GM23248 (cell line): ENCODE measurements at places on chromosomes 6 and 20. TPM values are rescaled to one million over a fixed set of nuclear protein-coding genes. Genes with fewer than 3 reads are reported as not detected.

GRCh38 chr6:56370127-56370540 lies 122.8 kb upstream of the COL21A1 start:
- peak; percentile 84 for DNase-seq
- H3K4me3 ChIP-seq, result peak overlapping the region; percentile 60
- H3K4me1 ChIP-seq, result peaks cover 35% of the 10 kb centered on the region
- H3K27ac ChIP-seq, result peak overlapping the region; percentile 80
- H3K27me3 ChIP-seq, result no peaks in the 10 kb centered on the region

- peaks cover 21% of the 10 kb centered on the region for H3K4me1 ChIP-seq
- H3K36me3 ChIP-seq, result no peaks in the 10 kb centered on the region
- no peaks in the 10 kb centered on the region for H3K27me3 ChIP-seq
- peak; percentile 55 for DNase-seq
- H3K4me3 ChIP-seq, result peak overlapping the region; percentile 99
Observed at GRCh38 chr6:47478233-47479139, 897 bp downstream of the CD2AP start.

Gene ADGRF5
- 0.13 and 0.65 TPM in 2 replicates for total RNA-seq

DNA sequence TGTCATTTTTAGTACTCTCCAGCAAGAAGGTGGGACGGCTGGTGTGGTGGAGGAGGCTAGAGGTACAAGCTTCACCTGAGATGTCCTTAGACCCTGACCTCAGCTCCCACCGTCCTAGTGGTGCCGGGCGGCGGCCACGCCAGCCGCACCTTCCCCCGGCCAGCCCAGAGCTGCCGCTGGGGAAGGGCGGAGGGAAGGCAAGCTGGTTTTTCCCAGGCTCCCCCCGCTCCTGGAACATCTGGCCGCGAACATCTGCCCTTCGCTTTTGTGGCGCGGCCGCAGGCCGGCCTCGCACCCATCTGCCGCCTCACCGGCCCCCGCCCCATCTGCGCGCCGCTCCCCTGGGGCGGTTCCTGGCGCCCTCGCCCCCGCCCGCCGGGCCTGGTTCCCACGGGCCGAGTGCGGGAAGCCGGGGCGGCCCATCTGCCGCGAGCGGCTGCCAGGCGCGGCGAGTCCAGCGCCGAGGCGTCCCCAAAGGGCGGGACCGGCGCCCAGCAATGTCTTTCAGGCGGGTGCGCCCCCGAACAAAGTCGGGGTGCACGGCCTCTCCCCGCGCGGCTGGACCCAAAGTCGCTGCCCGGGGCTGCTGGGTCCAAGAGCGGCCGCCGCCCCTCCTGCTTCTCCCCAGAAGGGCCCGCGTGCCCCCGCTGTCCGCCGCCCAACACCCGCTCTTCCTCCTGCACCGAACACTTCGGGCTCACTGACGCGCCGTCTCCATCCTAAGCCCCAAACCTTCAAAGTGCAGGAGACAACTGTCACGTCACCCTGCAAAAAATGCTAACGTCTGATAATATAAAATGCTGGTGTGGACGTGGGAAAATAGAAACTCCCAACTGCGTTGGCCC lies 17.3 kb upstream of the ID1 start:
- no peaks in the 10 kb centered on the region for H3K36me3 ChIP-seq
- peak; percentile 92 for DNase-seq
- H3K4me3 ChIP-seq, result peak overlapping the region; percentile 63
- H3K27ac ChIP-seq, result peak overlapping the region; percentile 89

- H3K4me3 ChIP-seq, result no peak overlapping the region
- DNase-seq, result no peak
- no peaks in the 10 kb centered on the region for H3K36me3 ChIP-seq
- H3K4me1 ChIP-seq, result no peaks in the 10 kb centered on the region
Observed at GRCh38 chr6:41675992-41676391, 37.7 kb downstream of the MDFI start.

- peak overlapping the region; percentile 83 for H3K27ac ChIP-seq
- H3K4me1 ChIP-seq, result peaks cover 29% of the 10 kb centered on the region
- peak overlapping the region; percentile 17; the same call in 1 of the 2 replicates for H3K4me3 ChIP-seq
Observed at GRCh38 chr20:10619427-10619826, 54.4 kb downstream of the JAG1 start.

DNA sequence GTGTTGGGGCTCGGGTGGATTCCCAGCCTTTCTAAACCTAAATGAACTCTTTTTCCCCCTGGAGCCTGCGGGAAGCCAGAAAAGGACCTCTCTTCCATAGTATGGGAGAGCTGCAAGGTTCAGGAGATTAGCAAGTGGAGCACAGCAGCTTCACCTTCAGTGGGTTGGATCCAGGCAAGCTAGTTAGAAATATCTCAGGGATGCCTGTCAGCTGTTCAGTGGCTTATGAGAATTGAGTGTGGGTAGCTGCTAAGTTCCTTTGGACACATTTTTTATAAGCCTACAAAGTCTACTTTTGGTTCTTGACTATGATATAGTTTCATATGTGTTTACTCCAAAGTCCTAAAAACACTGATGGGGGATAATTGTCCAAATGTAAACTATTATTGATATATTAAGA lies 642.1 kb downstream of the EPM2A start:
- H3K27ac ChIP-seq, result no peak overlapping the region
- no peak for DNase-seq
- H3K27me3 ChIP-seq, result no peaks in the 10 kb centered on the region

DNA sequence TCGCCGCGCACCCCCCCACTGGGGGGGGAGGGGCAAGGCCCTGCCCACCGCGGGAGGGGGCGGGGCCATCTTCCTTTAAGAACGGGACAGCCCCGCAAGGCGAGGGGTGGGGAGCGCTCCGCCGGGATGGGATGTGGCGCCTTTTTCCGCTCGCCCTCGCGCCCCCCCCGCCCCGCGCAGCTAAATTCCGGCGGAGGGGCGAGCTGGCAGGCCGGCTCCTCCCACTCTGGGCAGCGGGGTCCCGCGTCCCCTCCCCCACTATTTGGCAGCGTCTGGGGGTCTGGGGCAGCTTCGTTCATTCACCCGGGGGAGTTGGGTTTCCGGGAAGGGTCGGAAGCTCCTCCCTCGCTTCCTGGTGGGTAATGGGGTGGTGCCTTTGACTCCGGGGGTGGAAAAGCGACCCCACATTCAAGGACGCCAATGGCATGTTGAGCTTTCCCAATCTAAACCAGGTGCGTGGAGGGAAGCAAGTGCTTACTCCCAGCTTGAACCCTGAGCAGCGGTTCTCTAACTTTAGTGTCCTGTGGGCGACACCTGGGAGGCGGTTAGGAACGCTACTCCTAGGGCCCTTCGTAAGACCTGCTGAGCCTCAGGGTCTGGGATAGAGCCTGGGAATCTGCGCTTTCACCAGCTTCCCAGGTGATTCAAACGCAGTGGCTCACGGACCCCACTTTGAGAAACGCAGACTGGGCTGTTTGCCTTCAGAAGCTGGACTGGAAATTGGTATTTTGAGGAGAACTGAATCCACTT lies 927 bp downstream of the ASXL1 start:
- H3K4me3 ChIP-seq, result peak overlapping the region; percentile 78
- H3K4me1 ChIP-seq, result peaks cover 55% of the 10 kb centered on the region
- peak overlapping the region; percentile 93 for H3K27ac ChIP-seq
- DNase-seq, result peak; percentile 88
